ENCODE measurements at places on chromosomes 5 and 9. TPM values are rescaled to one million over a fixed set of nuclear protein-coding genes. Genes with fewer than 3 reads are reported as not detected.

Gene LMX1B
- not detected for total RNA-seq

Gene SH2D3C
- total RNA-seq = 4.8 TPM

Gene FGF10
- total RNA-seq = 0.61 TPM

Gene C9orf153
- total RNA-seq = 0.67 TPM

Gene COL23A1
- total RNA-seq = 1.4 TPM

Gene EPB41L4B
- total RNA-seq = 42.6 TPM

Gene SPINK7
- not detected for total RNA-seq

Gene GARIN3
- total RNA-seq = not detected

Gene DRD1
- total RNA-seq = not detected

Gene CNOT6
- total RNA-seq = 5.7 TPM

Gene NR3C1
- 27.3 TPM for total RNA-seq

Gene IFNA21
- total RNA-seq = not detected

Gene SPATA9
- not detected for total RNA-seq

GRCh38 chr5:136840601-136841000 is 475.3 kb upstream of the TRPC7 start:
- no peak for DNase-seq

DNA sequence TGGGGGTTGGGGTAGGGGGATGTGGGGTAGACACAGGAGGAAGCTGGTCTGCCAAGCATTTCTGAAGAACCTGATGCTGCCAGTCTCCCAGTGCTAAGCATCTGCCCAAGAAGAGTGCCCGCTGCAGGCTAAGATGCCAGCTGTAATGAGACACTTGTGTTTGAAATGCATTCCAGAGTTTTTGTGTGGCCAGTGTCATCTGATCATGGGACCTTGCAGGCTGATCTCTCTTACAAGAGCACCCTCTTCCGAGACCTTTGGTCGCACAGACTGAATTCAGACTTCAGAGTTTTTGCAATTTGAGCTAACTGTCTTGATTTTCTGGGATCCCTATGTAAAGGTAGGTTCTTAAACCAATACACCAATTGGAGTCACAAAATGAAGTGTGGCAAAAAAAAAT is 58.1 kb downstream of the DENND1A start:
- no peak for DNase-seq

DNA sequence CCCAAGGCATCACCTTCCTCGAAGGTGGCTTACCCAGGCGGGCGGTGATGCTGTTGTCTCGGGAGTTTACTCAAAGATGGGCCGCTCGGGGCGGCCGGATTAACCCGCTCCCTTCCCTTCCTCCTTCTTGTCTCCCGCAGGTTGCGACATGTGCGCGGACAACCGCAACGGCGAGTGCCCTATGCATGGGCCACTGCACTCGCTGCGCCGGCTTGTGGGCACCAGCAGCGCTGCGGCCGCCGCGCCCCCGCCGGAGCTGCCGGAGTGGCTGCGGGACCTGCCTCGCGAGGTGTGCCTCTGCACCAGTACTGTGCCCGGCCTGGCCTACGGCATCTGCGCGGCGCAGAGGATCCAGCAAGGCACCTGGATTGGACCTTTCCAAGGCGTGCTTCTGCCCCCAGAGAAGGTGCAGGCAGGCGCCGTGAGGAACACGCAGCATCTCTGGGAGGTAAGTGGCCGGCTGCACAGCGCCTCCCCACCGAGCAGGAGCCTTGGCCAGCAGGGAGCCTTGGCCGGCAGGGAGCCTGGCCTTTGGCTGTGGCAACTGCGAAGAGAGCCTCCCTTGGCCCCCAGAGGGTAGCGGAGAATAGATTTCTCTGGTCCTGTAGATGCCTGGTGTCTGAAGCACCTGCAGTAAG is 10.6 kb downstream of the PRDM6 start:
- no peak for DNase-seq

GRCh38 chr5:2087980-2088379 is 205.3 kb upstream of the IRX4 start:
- no peak for DNase-seq

GRCh38 chr9:99138424-99139284 is 33.7 kb downstream of the TGFBR1 start:
- no peak for DNase-seq

DNA sequence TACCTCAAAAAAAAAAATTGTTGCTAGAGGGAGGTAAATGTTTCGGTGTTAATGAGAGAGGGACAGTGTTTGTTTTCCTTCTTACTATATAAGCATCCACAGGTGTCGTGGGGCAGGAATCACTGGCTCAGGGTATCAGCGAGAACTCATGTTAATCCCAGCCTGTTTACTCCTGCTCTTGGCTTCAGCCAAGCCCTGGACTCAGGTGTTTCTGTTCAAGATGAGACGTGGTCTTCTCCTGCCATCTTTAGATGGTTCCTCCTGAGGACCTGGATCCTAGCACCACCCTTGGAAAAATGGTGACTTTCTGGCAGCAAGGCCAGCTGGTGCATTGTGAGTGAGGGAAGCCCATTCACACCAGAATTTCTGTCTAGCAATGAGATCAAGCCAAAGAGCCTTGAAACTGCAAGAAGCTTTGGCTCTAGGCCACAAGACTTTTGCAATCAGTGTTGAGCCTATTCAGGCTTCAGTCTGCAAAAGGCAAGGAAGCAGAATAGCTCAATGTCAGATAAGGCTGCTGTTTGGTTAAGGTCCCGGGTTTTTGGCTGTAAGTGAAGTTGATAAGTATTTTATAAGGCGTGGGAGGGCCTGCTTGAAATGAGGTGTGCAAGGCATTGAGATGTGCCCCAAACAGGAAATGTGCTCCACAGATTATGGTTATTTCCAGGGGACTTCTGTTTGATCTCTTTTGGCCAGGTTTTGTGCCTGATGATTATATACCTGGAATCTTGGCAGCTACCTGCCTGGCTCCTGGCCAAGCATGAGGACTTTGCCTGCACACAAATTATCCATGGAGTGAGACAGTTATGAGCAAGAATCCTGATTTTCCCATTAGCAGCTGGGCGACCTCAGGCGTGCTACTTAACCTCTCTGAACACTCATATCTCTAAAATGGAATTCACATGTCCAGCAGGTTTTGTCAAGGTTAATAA is 99.8 kb downstream of the TENT4A start:
- DNase-seq = no peak

GRCh38 chr9:109975574-109976295 is 195.7 kb downstream of the PALM2AKAP2 start:
- DNase-seq = no peak

DNA sequence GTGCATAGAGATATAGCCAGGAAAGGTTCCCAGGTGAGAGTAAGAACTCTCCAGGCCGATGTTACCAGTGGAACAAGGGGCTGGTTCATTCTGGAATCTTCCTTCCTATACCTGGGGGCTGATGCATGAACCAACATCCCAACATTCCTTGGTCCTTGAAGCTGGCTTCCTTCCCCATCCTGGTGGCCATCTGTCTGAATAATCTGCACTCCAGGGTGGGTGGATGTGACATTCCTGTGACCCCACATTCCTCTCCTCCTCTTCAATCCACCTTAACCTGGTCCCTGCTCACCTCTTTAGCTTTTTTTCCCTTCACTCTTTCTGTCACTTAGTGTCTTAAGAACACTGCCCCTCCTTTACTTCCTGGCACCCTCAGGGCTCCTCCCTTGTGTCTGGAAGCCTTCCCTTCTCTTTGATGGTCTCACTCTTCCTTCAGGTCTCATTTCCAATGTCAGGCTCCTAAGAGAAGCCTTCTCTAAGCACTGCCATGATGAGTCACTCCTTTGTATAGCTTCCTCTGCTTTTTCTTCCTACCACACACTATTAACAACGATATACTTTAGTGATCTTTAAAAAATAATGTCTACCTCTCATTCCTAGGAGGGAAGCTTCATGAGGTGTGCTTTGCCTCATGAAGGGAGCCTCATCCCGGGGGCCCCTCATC is 80.3 kb downstream of the BOD1 start:
- DNase-seq = no peak

DNA sequence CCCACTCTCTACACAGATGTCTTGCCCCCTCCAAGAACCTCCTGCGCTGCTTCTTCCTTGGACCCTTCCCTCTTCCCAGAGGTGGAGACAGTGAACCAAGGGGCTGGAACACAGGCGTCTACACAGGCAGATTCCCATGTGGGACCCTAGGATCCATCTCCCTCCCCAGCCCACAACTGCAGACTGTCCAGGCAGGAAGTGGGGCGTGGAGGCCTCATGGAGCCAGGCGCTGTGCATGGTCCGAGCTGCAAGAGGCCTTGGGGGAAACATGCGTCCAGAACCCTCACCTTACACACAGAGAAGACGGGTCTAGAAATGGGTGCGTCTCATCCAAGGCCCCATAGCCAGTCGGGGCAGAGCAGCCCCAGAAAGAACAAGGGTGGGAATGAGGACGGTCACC is 117.5 kb downstream of the VAV2 start:
- DNase-seq = no peak

DNA sequence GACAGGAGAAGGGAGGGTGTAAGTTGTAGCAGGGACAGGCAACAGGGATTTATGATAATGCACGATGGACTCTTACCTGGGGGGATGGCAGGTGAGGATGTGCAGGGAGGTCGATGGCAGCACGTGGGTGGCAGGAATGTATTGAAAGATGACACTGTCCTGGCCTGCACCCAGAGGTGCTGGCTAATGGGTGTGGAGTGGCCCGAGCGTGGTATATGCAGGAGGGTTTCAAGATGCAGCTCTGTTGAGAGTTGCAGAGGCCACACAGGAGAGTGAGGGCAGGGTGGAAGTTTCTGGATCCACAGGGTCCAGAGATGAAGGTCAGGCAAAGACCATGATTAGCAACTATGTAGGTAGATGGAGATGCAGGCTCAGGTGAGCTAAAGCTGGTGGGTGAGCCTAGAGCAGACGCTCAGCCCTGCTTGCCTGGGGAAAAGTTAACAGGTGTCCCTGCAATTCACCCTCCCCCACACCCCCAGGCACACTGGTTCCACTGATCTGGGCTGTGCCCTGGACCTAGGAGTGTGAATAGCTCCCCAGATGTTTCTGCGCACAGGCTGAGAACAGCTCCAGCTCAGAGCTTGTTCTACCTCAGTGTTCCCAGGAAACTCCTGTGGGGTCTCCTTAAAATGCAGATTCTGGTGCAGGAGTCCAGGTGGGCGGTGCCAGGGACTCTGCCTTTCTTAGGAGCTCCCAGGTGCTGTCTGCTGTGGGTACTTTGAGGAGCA is 21.5 kb upstream of the S1PR3 start:
- no peak for DNase-seq

DNA sequence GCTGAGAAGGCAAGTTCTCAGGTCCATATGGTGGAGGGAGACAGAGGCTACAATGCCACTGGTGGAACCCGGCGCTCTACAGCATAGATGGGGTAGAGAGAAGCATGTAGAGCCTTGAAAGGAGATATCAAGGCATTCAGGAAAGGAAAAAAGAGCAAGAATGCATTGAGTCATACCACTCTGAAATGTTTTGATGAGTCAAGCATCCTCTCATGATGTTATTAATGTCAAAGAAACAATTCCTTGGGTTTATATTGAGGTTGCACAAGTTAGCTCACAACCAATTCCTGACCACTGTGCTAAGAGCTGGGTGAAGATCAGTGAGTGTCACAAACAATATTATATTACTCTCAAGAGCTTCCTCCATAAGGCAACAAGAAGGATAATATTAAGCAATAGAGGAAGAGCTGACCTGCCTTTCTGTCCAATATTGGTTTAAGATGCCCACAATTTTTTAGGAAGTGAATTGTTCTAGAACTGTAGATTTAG is 178.0 kb downstream of the RFK start:
- DNase-seq = no peak

DNA sequence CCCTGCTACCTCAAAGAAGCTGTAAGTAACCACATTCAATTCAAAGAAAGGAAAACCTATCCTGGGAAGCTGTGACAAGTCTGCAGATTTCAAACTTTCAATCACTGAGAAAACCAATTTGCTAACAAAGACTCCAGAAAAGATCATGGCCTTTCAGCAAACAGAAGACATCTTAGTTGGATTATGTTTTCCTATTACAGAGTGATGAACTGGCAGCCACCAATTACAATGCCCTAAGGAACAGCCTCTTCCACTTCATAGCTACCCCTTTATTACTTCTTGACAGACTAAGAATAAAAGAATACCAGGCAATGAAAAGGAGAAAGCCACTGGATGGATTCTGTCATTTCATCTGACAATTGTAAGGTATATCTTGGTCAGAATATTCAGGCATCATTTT is 128.2 kb upstream of the RASEF start:
- DNase-seq = no peak

- no peak for DNase-seq
Observed at GRCh38 chr9:88936668-88937067, 54.6 kb upstream of the S1PR3 start.

DNA sequence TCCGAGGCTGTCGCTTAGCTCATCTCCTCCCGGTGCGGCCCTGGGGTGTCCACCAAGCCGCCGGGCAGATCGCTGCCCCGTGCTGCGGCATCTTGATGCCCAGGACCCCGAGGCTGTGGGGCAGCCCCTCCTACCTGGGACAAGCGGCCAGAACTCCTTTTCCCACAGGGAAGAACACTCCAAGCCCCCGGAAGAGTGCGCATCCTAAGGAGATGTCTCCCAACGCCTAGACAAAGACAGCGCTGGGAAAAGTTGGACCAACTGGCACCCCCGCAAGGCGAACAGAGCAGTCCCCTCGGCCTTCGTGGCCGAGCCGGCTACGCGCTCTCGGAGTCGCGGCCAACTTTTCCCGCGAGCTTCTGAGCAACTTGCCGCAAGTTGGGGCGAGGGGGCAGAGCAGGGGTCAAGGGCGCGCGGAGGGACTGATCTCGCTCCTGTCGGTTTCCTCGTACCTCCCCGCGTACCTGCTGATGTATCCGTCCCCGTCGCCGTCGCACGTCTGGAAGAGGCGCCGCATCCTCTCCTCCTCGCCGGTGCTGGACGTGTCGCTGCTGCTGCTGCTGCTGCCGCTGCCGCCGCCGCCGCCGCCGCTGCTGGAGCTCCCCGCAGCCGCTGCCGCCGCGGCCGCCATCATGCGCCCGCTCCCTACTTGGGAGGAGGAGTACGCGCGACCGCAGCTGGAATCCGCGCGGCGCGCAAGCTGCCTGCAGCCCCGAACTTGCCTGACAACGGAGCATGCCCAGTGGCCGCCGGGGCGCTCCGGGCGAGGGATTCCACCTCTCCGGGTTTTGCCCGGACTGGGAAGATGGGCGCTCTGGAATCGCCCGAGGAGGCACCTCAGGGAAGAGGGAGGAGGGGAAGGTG is at the start of gene MCC:
Gene MCC (minus strand): TSS at position 673 of the 864 bp plus-strand sequence.
- DNase-seq = peak; percentile 41

- no peak for DNase-seq
Observed at GRCh38 chr5:131250751-131251475, 12.9 kb upstream of the CDC42SE2 start.

- DNase-seq = no peak
Observed at GRCh38 chr5:151682240-151682639, 4.5 kb downstream of the SPARC start.

GRCh38 chr5:133735346-133735745 is 123.0 kb upstream of the FSTL4 start:
- peak; percentile 9 for DNase-seq

GRCh38 chr9:133824802-133825186 is 86.6 kb upstream of the SARDH start:
- no peak for DNase-seq

DNA sequence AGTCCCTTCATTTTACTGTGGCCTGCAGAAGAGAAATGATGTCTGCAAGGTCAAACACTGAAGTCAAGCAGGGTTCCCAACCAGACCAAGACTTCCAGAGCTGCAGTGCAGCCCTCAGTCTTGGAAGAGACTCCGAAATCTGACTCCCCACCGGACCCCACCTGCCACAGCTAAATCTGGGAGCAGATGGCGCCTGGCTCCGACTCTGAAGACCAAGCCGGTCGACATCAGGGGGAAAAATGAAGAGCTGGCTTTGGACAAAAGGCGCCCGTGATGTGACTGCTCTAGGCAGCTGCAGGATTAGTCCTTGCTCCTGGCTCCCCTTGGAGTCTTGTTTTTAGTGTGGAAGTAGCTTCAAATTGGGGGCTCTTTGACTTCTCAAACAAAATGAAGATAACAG is 72.4 kb upstream of the ZNF622 start:
- DNase-seq = no peak

GRCh38 chr9:79284081-79284480 is 287.7 kb upstream of the TLE4 start:
- DNase-seq = no peak

All from liver (tissue), 10 donors.